Globus pallidus (tissue), 1 donor: ENCODE measurements at places on chromosomes 6 and 20.

GRCh38 chr6:139553916-139554315 lies 179.5 kb upstream of the CITED2 start:
- DNase-seq, result no peak

GRCh38 chr20:24692446-24693200 lies 223.2 kb downstream of the SYNDIG1 start:
- DNase-seq, result no peak

DNA sequence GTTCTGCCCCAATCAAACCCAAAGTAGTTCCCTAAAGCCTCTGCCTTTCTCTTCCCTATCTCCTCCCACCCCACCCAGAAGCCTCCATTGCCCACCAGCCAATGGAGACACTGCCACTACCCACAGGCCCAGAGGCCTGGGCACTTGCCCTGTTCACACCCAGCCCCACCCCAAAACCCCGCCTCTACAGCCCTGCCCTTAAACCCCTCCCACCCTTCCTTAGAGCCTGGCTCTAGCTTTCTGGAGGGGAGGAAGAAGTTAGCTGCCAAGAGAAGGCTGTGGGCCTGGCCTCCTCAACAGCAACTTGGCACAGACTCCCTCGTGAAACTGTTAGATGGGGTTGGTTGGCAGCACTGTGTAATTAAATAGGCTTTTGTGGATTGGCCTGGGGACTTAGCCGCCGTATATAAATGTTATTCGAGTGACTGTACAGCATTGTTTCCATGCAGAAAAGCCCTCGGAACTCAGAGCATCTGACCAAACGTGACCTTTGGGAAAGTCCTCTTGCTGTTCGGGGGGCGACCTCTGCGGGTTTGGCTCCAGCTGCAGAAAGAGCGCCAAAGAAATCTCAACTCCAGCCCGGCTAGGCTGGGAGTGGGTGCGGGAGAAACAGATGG lies 31.4 kb downstream of the COL11A2 start:
- peak; percentile 27 for DNase-seq

- no peak for DNase-seq
These were observed 25.1 kb downstream of the SERPINB9 start for GRCh38 chr6:2877960-2878359.

- DNase-seq, result no peak
These were observed 30.6 kb upstream of the RIPOR2 start for GRCh38 chr6:24966381-24966780.

- peak; percentile 37 for DNase-seq
These were observed 2.5 kb downstream of the GTF2H5 start for GRCh38 chr6:158170656-158171081.

- no peak for DNase-seq
These were observed 6.1 kb downstream of the EDN1 start for GRCh38 chr6:12296255-12296573.

- peak; percentile 67 for DNase-seq
These were observed 92.1 kb downstream of the PHACTR3 start for GRCh38 chr20:59696476-59696875.

DNA sequence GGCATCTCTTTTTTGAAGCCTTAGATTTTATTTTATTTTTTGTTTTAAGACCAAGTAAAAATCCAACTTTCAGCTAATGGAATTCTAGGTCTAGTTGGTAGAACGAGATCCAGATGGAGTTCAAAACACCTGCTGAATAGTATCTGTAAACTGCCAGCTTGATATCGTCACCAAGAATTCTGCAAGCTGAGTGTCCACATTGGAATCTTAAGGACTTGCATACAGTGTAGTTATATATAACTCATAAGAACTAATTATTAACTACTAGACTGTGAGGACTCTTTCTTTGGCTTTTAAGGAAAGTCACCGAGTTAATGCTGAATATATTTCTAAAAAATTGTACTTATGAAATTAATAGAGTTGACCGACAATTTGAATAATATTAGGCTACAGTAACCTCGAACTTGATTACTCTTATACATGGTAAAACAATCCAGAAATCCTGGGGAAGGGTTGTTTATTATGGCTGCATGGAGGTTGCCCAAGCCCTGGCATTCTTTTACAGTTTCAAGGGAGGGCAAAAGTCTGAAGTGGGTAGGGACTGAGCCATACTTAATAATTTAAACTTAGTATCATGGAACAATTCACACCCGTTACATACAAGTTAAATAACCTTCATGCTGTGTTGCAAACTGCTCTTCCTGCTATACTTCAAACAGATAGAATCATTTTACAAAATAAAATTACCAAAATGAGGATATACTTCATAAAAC lies 553.9 kb downstream of the PTPRT start:
- DNase-seq, result no peak

DNA sequence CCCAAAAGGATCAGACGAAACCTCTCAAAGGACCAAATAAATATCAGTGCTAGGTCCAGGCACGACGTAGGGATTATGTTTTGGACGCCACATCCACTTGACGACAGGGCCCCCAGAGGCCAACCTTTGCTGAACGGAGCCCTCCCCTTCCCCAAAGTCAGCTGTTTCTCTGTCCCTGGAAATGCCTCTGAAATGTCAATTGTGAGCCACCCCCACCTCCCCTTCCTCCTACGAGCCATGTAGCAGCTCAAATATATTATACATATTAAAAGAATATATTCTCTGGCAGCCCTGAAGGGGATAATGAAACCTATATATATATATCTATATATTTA lies 39.6 kb upstream of the BLCAP start:
- DNase-seq, result no peak

DNA sequence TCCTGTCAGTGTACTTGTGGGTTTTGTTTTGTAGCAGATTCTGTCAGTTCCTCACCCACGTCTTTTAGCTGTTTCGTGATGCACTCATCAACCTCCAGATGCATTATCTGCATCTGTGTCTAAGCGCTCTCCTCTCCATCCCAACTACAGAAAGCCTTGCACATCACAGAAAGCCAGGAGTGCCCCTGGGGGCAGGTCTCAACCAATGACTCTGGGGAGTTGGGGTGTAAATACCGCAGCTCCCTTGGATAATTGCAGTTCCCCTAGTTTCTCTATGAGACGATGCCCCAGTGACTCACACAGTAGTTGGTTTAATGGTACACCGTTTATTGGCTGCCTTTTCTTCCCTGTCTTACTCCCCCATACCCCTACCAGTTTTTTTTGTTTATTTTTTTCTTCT lies 158.1 kb downstream of the SOX4 start:
- DNase-seq, result no peak

- DNase-seq, result no peak
These were observed 3.7 kb upstream of the RBM38 start for GRCh38 chr20:57387463-57387862.

DNA sequence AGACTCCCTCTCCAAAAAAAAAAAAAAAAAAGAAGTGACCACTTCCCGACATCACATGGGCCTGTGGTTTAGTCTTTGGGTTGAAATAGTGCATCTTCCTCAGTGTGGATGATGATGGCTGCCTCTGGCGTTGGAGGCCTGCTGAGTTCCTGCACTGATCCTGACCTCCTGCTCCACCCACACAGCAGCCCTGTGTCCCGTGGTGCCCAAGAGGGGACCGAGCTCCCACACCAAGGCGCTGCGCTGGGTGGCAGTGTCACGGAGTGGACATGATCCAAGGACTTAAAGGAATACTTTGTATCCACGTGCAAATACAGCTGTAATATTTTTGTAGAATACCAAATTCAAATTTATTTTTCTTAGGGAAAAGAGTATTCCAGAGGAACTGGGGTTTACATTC lies 109.2 kb upstream of the PHACTR3 start:
- no peak for DNase-seq

DNA sequence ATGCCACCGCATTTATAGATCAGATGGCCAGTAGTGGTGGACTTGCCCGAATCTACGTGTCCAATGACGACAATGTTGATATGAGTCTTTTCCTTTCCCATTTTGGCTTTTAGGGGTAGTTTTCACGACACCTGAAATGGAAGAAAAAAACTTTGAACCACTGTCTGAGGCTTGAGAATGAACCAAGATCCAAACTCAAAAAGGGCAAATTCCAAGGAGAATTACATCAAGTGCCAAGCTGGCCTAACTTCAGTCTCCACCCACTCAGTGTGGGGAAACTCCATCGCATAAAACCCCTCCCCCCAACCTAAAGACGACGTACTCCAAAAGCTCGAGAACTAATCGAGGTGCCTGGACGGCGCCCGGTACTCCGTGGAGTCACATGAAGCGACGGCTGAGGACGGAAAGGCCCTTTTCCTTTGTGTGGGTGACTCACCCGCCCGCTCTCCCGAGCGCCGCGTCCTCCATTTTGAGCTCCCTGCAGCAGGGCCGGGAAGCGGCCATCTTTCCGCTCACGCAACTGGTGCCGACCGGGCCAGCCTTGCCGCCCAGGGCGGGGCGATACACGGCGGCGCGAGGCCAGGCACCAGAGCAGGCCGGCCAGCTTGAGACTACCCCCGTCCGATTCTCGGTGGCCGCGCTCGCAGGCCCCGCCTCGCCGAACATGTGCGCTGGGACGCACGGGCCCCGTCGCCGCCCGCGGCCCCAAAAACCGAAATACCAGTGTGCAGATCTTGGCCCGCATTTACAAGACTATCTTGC lies 725 bp downstream of the EEF1A1 start:
- peak; percentile 57 for DNase-seq

- no peak for DNase-seq
These were observed 58.2 kb downstream of the DCBLD1 start for GRCh38 chr6:117540670-117541069.

DNA sequence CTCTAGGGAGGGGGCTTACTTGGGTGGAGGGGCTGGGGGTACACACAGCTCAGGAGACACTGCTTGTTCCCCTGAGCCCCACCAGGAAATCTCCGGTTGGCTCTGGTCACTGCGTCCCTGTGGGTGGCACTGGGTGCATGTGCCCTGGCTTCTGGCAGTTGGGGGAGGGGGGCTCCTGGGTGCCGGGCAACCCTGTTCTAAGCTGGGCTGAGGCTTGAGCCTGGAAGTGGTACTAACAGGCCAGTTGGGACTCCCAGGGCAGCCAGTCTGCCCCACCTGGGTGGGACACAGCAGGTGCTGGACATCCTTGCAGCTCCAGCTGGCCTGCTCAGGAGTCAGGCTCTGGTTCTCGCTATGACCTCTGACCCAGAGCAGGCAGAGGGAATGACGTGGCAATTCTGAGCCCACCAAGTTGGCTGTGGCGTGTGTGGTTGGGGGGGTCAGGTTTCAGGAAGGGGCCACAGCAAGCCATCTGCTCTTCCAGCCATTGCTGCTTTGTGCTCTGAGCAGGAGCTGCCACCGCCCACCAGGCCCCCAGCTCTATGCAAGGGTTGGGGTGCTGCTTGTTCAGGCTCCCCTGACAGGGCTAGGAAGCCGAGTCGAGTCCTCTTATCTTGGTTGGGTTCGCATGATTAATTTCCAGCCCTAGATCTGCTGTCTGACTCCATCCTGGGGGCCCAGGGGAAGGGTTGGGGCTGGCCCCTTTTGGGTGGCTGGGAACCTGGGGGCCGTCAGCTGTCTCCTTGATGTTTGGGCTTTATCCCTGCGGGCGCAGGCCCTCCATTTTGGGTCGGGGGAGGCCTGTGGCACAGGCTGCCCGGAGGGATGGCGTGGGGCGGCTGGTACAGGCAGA lies 590 bp downstream of the C20orf204 start:
- DNase-seq, result no peak

DNA sequence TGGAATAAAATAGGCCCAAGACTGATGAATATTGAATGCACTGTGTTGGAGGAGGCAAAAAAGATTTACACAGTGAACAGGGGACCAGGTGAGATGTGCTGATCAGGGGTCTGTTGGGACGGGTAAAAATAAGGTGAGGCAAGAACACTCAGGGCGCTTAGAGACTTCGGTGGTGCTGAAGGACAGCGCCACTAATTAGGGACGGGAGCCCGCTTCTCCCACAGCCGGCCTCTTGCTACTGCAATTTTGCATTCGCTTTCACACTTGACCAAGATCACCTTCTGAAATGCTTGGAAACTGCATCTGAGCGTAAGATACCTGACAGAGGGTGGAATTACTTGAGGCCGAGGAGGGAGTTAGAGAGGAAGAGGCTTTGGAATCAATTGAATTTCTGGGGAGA lies 7.3 kb downstream of the TFAP2D start:
- DNase-seq, result no peak

- DNase-seq, result no peak
These were observed 62.9 kb downstream of the CDH26 start for GRCh38 chr20:60021104-60021503.

- DNase-seq, result no peak
These were observed 40.0 kb downstream of the REPS1 start for GRCh38 chr6:138948004-138948403.

GRCh38 chr20:52031563-52032303 lies 159.8 kb downstream of the ZFP64 start:
- no peak for DNase-seq

DNA sequence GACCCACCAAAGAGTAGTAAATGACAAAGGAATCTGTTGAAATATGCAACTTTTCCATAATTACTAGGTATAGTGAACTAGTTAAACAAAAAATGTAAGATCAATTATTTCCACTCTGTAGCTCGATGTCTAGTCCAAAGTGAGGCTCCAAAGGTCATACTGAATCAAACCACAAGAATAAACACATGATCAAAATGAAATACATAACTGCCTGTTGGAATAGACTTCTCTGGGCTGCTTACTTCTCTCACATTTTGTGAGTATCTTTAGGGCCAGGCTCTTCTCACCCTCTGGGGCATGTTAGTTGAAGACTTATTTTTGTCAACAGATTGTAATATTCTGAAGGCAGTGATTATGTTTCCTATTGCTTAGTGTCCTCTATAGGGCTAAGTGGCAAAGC lies 103.7 kb upstream of the TMEM170B start:
- DNase-seq, result no peak

GRCh38 chr6:39041072-39041471 lies 7.5 kb upstream of the GLP1R start:
- DNase-seq, result no peak

DNA sequence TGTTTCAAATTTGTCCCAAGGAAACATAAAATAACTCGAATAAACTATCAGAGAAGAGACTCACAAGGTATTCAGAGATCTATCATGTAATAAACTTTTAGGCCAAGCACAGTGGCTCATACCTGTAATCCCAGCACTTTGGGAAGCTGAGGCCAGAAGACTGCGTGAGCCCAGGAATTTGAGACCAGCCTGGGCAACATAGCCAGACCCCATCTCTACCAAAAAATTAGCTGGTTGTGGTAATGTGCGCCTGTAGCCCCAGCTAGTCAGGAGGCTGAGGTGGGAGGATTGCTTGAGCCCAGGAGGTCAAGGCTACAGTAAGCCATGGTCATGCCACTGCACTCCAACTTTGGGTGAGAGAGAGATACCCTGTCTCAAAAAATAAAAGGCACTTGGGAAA lies 79.2 kb upstream of the GCM1 start:
- DNase-seq, result no peak

DNA sequence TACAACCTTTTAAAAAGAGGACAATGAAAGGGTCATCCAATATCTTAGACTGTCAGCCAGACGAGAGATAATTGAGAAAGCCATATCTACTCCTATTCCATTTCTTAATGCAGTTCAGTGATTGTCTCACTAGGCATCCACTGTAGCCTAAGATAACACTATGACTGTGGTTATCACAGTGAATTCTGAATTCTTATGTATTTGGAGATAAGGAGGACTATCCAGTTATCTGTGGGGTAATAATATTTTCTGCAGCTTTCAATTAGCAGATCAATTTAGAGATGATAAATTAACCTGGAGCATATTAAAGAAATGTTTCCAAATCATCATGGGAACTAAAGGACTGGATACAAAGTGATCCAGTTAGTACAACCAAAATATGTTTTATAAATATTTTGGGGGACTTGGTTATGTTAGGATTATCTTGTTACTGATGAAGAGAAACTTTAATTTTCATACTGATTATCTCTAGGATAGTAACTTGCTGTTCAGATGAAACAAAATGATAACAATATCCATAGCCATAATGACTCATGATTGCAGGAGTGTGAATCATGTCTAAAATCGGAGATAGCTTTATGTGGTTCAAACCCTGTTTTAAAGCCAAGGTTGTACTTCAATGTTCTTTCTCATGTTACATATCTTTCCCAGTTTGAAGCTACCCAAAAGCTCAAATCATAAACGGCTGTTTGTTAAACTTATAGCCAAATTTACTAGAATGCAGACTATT lies 1152.0 kb downstream of the HACE1 start:
- no peak for DNase-seq
